Chondrocyte (in vitro differentiated cells): ENCODE measurements at places on chromosomes 16 and 17.

DNA sequence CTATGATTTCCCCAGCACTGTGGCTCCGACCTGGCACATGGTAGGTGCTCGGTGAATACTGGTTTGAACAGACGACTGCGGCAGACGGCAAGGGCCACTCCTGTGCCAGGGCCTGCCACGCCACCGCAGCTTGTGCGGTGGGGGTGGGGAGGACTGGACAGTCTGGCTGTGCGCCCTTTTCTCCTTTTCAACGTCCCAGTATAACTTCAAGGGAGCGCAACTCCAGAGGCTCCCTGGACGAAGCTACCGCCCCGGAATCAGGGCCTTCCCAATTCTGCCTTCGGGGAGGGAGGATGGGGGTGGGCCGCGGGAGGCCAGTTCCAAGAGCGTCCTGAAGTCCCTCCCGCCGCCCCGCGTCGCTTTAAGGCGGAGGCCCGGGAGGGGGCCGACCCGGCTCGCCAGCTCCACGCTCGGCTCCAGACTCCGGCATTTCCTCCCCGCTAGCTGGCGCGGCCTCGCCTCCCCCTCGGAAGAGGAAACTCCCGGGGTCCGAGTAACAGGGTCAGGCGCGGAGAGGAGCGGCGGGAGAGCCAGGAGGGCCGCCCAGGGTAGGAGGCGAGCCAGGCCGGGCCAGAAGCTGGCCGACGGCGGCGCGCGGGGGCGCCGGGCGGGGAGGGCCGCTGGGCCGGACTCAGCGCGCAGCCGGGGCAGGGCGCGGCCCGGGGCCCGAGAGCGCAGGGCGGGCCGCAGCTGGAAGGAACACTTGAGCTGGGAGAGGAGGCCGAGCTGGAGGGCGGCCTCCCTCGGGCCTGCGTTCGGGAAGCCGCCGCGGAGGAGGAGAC is at the start of gene ITPRIPL2:
ITPRIPL2 (plus strand) TSS at position 388 of the 782 bp plus-strand sequence. CDS start 498 bp downstream, outside the sequence.
- DNase-seq, result peak; percentile 92

- no peak for DNase-seq
Measured at GRCh38 chr17:55154101-55154500, 110.7 kb upstream of the HLF start.

DNA sequence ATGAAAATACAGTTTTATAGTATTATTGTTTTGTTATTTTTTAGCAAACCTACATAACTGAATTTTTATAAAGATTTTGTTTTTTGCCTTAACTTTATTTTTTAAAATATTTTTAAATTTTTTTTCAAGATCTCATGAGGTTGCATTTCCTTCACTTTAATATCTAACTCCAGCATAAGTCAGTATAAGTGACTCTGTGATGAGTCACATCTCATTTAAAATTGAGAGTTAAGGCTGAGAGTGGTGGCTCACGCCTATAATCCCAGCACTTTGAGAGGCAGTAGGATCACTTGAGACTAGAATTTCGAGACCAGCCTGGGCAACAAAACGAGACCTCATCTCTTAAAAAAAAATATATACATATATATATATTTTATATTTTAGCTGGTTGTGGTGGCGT is 44.0 kb downstream of the NLK start:
- DNase-seq, result no peak

DNA sequence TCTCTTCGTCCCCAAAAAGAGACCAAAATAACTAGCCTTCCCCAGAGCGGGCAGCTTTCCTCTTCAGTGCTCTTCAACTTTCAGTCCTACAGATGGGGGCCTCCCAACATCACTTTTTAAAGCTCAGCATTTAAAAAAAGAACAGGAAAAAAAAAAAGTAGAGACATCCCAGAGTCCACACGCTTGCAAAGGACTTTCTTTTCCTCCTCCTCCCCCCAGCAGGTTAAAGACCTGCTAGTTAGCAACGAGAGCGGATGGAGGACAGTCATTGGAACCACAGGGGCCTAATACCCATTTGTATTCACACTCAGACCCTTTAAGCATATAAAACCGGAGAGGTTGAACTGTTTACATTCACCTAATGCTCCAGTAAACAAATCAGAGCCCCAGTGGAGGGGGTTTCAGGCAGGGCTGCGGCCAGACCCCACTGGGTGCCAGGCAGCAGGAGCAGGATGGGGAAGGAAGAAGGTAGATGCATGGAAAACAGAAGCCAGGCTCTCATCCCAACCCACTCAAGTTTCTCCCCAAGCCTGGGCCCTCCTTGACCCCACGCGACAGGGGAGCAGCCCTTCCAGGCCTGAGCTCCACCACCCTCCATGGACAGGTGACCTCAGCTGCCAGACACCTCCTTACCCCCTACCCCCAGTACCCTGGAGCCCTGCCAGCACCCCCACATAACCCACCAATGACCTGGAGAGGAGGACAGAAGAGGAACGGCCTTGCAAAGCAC is 15.2 kb downstream of the ZFHX3 start:
- no peak for DNase-seq
